ENCODE measurements at places on chromosomes 11 and 22. TPM values are rescaled to one million over a fixed set of nuclear protein-coding genes. Genes with fewer than 3 reads are reported as not detected.

GNAZ gene
- total RNA-seq = 1.3 TPM

SLC22A12 gene
- total RNA-seq = not detected

DNA sequence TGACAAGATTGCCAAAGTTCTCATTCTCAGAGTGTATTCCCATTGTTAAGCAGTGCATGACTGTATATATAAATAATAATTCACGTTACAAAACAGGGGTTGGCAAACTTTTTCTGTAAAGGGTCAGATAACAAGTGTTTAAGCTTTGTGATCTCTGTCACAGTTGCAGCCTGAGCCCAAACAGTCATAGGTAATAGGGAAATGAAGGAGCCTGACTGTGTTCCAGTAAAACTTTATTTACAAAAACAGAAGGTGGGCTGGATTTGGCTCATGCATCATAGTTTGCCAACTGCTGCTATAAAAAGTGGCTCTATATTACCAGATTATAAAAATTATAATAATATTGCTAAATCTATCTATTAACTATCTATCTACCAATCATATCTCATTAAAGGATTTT is 3.5 kb downstream of the MMP7 start:
- no peak for DNase-seq

DNA sequence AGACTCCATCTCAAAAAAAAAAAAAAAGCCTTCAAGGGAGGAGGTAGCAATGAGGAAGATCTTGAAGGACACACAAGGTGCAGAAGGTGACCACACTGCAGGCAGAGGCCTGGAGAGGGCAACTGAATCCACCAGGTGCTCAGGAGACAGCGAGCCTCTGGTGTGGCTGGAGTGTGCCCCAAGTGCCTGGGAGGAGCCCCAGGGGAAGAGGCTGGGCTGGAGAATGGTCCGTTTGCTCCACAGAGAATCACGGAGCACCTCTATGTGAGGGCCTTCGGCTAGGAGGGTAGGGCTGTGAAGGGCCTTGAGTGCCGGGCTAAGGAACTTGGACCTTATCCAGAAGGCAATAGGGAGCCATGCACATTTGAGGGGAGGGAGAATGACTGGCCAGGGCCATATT is 50.3 kb downstream of the ARRB1 start:
- DNase-seq = no peak

DNA sequence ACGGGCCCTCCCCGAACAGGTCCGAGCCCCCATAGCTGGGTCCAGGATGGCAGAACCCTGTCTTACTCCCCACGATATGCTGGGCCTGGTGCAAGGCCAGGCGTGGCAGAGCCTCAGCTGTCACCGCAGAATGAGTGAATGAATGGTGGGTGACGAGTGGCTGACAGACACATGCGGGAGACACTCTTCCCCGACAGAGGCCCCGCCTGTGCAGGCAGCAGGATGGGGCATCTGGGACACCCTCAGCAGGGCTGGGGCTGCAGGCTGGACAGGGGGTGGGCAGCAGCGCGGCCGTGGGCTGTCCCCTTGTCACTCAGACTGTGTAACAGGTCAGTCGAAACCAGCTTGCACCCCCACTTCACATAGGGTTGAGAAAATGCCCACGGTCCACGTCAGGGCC is 18.0 kb downstream of the WNT7B start:
- DNase-seq = no peak

Data from fibroblast of villous mesenchyme (primary cell).